ENCODE measurements at places on chromosomes 16 and 17. TPM values are rescaled to one million over a fixed set of nuclear protein-coding genes. Genes with fewer than 3 reads are reported as not detected.

ACSM5 gene
- polyA plus RNA-seq, result not detected

CD79B gene
- not detected for polyA plus RNA-seq

PRAC1 gene
- polyA plus RNA-seq, result not detected

HEXD gene
- polyA plus RNA-seq, result 5.7 TPM

KRTAP3-2 gene
- polyA plus RNA-seq, result not detected

ADAD2 gene
- polyA plus RNA-seq, result not detected

Data from GM23248 (cell line).